ENCODE measurements at places on chromosomes 2 and 18.
A peak's percentile ranks its signal among the peaks of the same experiment; 100 is the strongest.

- DNase-seq: no peak
Observed at GRCh38 chr2:210544831-210545230, 11.6 kb upstream of the CPS1 start.

GRCh38 chr2:157849591-157849990, 26.5 kb downstream of the ACVR1 start:
- no peak for DNase-seq

GRCh38 chr2:233117351-233117750, 57.2 kb downstream of the INPP5D start:
- no peak for DNase-seq

GRCh38 chr2:12164689-12165088, 418.3 kb downstream of the LPIN1 start:
- DNase-seq: no peak

DNA sequence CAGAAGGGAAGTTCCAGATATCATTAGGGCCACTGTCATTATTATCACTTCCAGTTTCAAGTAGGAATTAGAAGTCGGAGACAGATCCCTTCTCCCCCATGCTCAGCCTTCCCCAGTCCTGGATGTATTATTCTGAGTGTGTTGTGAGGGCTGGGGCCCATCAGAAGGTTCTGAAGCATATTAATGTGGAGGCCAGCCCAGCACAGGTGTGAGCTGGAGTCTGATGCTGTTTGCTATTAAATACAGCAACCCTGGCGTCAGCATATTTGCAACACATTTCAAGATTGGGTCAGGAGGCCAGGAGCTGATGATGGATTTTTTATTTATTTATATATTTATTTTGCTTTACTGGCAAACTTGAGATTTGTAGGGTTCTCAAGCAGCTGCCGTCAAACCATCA, 195.2 kb downstream of the NRP2 start:
- no peak for DNase-seq

DNA sequence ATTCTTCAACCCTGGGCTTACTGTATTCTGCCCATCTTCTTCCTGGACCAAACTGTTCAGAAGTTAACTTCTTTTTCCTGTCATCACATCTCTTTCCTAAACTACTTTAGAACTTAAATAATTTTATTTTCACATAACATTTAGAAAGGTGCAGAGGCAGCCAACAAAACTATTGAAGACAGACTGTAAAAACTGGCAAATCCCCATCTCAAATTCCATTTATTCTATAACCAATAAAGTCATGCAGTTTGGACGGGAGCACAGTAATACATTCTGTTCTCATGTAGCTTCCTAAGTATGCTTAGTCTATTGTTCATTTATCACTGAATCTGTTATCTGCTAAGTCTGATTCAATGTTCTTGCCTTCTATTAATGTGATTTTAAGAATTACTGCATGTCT, 99.1 kb downstream of the SMAD2 start:
- DNase-seq: no peak

- peak; percentile 75 for DNase-seq
Observed at GRCh38 chr2:204749319-204749718, 204.0 kb downstream of the PARD3B start.
